CD4-positive, alpha-beta T cell (primary cell): ENCODE measurements at places on chromosomes 7 and 10.

- DNase-seq = no peak
Observed at GRCh38 chr7:43645699-43646226, 62.9 kb downstream of the STK17A start.

DNA sequence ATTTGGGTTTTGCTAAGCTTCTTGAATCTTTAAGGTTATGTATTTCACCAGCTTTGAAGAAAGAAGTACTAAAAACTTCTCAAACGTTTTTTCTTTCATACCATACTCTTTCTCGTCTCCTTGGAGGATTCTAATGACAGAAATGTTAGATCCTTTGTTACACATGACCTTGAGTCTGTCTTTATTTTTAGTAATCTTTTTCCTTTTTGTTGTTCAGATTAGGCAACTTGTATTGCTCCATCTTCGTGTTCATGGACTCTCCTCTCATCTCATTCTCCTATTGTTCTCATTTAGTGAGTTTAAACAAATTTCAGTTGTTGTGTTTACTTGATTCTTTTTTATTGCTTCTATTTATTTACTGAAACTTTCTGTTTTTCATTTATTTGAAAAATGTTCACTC lies 73.7 kb downstream of the WDFY4 start:
- DNase-seq = no peak

DNA sequence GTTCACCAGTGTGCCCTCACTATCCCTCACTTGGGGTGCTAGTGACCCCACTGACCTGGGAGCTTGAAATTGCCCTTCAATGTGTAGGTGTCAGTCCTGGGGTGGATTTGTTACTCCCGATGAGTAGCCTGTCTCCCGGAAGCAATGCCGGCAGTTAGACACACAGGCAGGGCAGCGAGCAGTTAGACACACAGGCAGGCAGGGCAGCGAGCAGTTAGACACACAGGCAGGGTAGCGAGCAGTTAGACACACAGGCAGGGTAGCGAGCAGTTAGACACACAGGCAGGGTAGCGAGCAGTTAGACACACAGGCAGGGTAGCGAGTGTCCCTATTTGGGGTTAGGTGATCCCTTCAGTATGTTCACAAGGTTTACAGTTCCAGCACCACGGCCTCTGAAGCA lies 44.0 kb downstream of the VWA2 start:
- no peak for DNase-seq

DNA sequence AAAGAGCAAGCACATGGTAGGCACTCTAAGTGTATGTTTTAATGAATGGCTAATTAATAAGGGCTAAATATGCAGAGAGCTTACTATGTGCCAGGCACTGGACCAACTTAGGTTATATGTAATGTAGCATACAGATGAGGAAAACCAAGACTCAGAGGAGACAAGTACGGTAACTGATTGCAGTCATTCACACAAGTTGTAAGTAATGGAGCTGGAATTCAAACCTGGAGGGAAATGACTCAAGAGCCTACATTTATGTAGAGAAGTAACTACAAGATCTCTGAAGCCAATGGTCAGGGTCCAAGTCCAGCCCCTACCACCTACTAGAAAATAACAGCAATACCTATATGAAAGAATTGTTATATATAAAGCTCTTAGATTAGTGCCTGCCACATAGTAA lies 97.3 kb upstream of the KCNIP2 start:
- no peak for DNase-seq

GRCh38 chr7:150411606-150412005 lies 32.5 kb downstream of the ZNF775 start:
- DNase-seq = no peak
